Fibroblast of gingiva (primary cell): ENCODE measurements at places on chromosomes 6 and 20.

GRCh38 chr6:129539032-129539431, 170.9 kb downstream of the ARHGAP18 start:
- DNase-seq = no peak

DNA sequence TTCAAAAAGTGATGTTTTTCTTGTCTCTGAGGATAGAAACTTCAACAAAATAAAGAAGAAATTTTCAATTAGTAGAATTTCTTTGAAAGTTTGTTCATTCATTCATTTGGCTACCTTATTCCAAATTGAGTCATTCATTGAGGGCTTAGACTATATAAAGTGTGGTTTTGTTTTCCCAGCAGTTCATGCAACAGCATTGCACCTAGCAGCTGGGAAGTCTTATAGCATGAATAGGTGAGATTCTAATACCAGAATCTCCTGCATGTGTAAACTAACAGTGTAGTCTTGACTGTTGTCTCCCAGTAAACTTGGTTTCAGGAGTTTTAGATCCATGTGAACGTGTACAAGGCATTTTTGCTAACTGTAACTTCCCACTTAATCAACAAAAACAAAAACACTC, 7.1 kb downstream of the ESR1 start:
- DNase-seq = no peak

- DNase-seq = no peak
Observed at GRCh38 chr6:90993770-90994169, 406.9 kb upstream of the MAP3K7 start.

GRCh38 chr6:52953911-52954839, 40.9 kb downstream of the GSTA4 start:
- DNase-seq = no peak

DNA sequence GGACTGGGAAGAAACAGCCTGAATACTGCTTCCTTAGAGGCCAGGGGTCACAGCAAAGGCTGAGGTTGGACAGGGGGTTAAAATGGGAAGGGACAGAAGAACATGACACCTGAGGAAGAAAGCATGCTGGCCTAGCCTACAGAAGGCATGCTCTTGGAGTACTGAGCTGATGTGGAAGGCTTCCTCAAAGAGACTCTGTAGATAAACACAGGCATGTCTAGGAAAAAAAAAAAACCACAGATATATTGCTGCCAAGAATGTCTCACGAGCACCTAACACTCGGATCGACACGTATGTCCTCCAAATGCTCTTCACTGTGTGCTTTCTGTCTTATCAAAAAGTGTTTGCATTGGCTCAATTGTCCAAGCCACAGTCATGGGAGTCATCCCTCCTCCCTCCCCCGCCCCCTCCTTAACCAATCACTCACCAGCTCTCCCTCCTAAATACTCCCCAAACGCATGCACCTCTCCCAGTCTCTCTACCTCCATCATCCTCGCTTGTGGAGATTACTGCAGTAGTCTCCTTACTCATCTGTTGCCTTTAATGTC, 101.1 kb upstream of the LRFN2 start:
- DNase-seq = no peak

- no peak for DNase-seq
Observed at GRCh38 chr20:59577809-59578435, 26.4 kb upstream of the PHACTR3 start.

GRCh38 chr20:32518593-32519380, 66.3 kb downstream of the NOL4L start:
- DNase-seq = no peak

GRCh38 chr20:23069108-23069507, 17.0 kb downstream of the CD93 start:
- DNase-seq = no peak

- DNase-seq = no peak
Observed at GRCh38 chr6:87099472-87099871, 4.6 kb upstream of the CGA start.

DNA sequence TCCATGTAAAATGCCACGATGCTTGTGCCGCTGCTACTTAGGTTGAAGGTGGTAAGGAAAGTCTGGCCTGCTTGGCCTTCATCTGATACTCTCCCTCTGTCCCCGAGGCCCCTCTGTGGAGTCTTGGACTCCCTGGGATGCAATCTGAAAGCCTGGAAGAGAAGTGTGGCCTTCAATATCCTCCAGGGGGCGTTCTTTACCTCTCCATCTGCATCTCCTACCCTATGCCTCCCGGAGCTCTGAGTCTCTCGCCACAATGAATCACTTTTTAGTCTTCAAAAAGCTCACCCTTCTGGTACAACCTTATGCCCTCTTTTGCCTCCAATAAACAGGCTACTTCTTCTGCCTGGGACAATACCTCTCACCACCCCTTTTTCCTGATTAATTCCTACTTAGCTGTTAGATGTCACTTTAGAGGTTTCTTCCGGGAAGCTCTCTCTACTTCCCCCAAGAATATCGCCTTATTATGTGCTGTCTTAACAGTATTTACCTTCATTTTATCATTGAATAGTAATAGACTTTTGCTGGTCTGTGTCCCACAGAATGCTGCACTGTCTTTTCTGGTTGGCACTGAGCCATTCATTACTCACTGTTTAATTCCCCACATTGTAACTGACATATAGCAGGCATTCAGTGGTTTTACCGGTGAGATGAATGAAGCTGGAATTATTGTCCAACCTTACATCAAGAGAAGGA, 13.9 kb upstream of the ATG5 start:
- peak; percentile 51 for DNase-seq

DNA sequence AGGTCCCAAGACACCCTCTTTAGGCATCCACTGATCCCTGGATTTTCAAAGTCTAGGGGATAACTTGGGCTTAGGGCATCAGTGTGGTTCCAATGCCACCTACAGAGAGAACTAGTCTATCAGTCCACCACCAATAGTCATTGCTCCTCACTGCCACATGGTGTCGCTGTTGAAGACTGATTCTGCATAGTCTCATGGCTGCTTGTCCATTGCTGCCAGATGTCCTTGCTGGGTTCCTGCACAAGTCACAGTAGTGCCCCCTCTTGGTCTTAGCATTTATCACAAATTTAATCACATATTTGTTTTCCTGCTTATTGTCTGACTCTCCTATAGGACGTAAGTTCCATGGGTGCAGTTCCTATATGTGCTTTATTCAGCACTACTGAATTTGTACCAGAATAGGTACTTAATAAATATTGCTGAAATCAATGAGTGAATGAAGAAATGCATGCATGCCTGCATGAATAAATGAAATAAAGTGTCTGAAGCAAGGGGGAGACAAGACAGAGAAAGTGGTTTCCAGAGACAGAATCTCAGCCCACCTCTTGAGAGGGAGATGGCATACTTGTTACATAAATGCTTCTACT, 45.9 kb upstream of the RALY start:
- no peak for DNase-seq

DNA sequence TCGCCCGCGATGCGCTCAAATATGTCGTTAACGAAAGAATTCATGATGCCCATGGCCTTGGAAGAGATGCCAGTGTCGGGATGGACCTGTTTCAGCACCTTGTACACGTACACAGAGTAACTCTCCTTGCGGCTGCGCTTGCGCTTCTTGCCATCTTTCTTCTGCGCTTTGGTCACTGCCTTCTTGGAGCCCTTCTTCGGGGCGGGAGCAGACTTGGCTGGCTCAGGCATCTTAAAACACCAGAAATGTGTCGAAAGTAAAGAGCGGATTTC, 36.4 kb downstream of the HFE start:
- DNase-seq = no peak

GRCh38 chr20:719816-720215, 44.2 kb upstream of the SCRT2 start:
- DNase-seq = no peak

DNA sequence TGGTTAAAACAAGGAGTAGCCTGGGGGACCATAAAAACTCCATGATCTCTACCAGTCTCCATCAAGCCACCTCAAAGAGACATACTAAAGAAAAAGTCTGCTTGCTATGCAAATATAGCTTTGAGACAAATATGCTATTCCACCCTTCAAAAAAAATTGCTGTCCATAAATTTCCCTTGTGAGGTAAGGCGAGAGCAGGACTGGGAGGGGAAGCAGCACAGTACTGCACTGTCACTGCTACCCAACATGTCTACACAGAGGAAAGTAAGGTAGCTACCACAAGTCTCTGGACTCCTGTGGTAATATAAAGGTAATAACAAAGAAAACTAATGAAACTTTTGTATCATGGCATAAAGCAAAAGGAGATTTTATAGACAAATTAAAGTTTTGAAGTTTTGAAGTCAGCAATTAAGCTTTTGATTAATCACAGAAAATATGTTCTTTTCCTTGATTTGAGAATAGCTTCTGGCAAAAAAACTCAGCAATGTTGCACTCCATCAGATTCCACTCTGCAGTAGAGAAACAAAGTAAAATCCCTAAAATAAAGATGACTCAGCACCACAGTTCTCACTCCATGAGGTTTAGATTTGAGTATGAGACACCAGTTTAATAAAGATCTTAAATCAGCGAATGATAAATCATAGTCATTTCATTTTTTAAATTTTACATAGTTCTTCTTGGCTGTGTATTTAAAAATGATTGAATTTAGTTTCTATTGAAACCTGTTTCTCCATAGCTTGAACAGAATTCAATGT, 602.4 kb downstream of the COL12A1 start:
- DNase-seq = peak; percentile 30

DNA sequence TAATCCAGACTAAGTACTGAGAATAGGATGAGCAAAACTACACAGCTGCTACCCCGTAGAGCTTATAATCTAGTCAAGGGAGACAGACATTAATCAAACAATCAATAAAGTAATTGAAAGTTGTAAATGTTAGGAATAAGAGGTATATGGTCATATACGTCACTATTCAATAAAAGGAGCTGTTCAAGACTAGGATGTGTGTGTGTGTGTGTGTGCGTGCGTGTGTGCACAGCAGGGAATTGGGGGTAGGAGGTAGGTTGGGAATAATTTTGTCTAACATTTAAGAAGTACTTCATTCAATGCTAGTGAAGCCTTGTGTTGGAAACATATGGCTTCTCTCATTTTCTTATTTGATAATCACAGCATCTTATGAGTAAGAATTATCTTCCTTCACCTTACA, 41.8 kb downstream of the SESN1 start:
- no peak for DNase-seq

DNA sequence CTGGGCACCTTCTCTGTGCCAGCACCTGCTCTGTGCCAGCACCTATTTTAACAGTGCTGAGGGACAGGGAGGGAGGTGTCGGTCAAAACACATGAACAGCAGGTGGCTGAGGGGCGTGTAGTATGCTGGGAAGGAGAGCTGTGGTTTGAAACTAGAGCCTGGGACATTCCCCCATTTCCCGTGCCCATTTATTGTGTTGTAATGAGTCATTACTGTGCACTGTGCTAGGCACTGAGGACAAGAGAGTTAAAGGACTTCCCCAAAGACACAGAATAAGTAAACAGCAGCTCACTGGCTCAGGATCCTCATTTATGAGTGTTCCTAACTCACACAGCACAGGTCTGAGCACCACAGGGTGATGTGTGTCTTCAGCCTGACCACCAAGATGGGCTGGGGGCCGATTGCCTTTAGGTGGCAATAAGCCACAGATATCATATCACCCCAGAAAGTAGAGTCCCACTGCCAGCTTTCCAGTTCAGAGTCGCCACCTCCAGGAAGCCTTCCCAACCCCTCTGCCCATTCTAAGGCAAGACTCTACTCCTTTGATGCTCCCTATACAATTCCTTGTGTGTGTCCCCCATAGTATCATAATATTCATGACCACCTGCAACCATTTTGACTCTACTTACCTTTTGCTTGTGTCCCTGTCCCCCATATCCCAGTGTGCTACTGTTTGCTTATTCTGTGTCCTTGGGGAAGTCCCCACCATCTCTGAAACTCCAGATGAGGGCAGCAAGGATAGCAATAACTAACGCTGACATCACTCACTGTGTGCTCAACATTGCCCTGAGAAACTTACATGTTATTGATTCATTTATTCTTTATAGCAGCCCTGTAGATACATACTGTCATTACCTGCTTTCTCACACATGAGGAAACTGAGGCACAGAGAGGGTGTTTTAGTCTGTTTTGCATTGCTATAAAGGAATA, 87.3 kb downstream of the TOX2 start:
- DNase-seq = no peak

- no peak for DNase-seq
Observed at GRCh38 chr6:158023597-158023939, 41.9 kb downstream of the SYNJ2 start.

- peak; percentile 23 for DNase-seq
Observed at GRCh38 chr20:36574366-36575135, 1.2 kb downstream of the TGIF2 start.

DNA sequence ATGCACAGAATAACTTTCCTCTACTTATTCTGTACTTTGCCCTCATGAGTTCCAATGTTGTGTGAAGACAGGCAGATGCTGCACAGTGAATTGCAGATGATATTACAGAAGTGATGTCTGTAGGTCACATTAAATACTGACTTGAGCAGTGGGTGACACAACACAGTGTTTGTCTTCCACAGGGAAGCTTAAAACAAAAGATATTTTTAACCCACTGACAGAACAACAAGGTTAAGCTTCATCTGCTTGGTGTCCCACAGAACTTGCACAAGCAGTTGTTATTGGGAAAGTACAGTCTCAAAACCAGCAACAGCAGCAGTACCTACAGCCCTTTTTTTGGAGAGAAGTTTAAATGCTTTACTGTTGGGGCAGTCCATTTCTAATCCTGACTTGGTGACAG, 10.5 kb downstream of the SUMO4 start:
- no peak for DNase-seq

DNA sequence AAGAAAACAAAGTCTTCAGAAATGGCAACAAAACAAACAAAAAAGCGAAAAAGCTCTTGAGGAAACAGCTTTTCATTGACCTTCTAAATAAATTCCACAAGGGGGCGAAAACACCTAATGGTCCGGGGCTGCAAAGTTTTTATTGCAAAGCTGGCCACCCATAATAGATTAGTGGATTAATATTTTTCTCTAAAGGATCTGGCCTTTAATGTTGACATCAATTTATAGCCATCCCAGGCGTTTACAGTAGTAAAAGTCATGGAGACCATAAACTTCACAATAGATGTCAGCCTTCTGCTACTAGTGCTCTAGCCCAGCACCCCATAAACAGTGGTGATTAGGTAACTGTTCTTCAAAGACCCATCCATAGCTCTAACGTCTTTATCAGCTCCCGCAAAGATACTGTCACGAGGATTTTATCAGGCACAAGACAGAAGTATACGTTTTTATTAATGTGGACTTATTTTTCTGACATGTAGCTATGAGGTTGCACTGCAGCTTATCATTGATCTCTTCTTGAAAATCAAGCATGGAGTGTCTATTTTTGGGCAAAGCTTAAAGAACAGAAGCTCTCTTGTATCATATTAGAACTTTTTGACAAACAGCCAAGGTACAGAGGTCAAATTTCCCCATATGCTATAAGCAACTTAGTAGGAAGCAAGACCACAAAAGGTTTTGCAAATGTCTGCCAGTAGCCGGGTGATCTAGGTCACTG, 4.7 kb downstream of the CITED2 start:
- peak; percentile 89 for DNase-seq

GRCh38 chr20:8346700-8347270, 214.7 kb downstream of the PLCB1 start:
- no peak for DNase-seq

GRCh38 chr20:3194617-3195280, 9.7 kb downstream of the DDRGK1 start:
- DNase-seq = no peak

- DNase-seq = peak; percentile 14
Observed at GRCh38 chr6:146984251-146984924, 219.8 kb upstream of the STXBP5 start.
